Hepatocyte (in vitro differentiated cells): ENCODE measurements at places on chromosomes 11 and 22.
A peak's percentile ranks its signal among the peaks of the same experiment; 100 is the strongest.

DNA sequence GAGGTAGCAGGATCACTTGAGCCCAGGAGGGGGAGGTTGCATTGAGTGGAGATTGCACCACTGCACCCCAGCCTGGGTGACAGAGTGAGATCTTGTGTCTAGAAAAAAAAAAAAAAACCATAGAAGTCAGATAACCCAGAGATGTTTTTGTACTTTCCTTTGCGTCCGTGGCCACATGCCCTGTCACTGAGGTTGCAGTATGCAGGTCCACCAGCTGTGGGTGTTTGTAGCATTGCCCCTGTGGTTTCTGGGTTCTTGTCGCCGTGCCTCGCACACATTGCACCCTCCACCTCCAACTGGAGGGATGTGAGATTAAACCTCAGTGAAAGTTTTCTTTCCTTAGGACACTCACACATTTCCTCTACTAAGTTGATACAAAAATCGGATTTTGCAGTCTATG lies 70.3 kb downstream of the TNRC6B start:
- no peak for DNase-seq

DNA sequence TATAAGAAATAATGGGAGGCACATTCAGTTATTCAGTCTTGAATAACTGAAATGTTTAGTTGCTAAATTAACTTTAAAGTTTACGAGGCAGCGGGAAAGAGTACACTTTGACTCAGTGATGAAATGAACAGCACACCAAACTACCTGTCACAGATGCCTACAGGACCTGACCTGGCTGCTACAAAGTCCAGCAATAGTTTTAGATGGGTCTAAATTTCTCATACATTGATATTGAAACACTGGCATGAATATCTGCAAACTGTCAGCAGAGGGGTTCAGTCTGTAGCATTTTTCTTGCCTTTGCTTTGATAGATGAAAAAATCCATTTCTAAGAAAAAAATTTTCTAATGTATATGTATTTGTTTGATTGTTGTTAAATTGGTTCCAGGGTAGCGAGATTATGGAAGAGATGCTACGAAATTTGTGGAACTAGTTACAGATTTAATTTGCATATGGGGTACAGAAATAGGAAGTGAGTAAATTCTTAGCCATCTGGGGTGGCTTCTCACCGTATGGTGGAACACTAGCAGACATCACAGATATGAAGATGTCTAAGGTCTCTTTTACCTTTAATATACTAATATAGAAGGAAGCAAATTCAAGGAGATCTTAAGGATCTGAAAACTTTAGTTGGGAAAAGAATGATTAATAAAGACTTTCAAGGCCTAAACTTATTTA lies 20.8 kb upstream of the GAB2 start:
- no peak for DNase-seq

- DNase-seq, result peak; percentile 94
Measured at GRCh38 chr11:65524741-65525545, at the start of gene SCYL1. Gene SCYL1, plus strand, starts transcription at chr11:65525083. Its CDS starts 71 bp downstream, at chr11:65525154.

DNA sequence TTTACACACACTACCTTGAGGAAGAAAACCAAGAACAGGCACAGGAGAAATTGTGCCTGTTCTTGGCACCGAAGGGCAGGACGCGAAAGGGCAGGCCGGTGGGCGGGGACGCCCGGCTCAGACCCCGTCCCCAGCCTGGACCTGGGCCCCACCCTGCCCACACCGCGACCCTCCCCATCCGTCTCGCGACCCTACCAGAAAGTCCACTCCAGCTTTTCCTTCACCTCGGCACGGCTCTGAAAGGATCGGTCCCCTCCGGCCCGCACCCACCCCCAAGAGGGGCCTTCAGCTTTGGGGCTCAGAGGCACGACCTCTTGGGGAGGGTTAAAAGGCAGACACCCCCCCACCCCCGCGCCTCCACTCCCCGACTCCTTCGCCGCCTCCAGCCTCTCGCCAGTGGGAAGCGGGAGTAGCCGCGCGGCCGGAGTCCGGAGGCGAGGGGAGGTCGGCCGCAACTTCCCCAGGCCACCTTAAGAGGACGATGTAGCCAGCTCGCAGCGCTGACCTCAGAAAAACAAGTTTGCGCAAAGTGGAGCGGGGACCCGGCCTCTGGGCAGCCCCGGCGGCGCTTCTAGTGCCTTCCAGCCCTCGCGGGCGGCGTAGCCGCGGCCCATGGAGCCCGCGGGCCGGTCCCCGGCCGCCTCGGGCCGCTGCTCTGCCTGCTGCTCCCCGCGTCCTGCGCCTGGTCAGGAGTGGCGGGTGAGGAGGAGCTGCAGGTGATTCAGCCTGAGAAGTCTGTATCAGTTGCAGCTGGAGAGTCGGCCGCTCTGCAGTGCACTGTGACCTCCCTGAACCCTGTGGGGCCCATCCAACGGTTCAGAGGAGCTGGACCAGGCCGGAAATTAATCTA lies 4.4 kb downstream of the SEC14L6 start:
- DNase-seq, result peak; percentile 46

GRCh38 chr11:125036933-125037332 lies 26.2 kb upstream of the SLC37A2 start:
- no peak for DNase-seq

GRCh38 chr11:7846003-7846402 lies 49.3 kb upstream of the OR5P2 start:
- DNase-seq, result no peak

DNA sequence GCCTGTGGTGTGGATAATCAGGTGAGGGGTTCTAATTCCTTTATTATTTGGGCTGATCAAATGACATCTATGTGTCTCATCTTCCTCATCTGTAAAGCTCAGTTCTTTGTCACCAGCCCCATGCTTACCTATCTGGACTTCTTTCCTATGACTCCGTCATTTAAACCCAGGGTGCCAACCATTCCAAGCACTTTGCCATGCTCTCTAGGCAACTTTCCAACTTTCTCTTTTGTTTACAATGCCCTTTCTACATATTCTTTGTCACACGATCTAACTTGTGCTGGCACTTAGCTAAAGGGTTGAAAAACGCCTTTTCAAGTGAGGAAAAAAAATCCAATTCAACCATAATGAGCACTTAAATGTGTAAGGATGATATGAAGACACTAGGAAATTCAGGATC lies 27.9 kb downstream of the EXPH5 start:
- DNase-seq, result no peak

GRCh38 chr11:134170919-134171281 lies 52.9 kb downstream of the NCAPD3 start:
- DNase-seq, result no peak

GRCh38 chr22:26995235-26995634 lies 337.8 kb downstream of the MIAT start:
- peak; percentile 9 for DNase-seq

- no peak for DNase-seq
Measured at GRCh38 chr11:47109051-47109726, 67.5 kb downstream of the ARFGAP2 start.

DNA sequence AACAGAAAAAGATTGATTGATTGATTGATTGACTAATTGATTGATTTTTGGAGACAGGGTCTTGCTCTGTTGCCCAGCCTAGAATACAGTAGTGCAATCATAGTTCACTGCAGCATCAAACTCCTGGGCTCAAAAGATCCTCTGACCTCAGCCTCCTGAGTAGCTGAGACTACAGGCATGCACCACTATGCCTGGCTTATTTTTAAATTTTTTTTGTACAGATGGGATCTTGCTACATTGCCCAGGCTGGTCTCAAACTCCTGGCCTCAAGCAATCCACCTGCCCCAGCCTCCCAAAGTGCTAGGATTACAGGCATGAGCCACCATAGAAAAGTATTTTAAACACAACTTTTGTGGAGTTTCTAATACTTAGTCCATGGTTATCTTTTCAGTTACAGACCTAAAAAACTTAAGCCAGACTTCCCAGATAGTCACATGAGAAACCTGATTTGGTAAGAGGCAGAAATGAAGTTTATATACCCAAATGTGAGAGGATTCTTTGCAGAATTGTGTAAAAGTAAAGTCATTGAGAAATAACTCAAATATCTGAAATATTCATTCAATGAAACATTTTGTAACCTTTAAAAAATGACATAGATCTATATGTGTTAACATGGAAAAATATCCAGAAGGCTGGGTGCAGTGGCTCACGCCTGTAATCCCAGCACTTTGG lies 186.5 kb downstream of the SWAP70 start:
- no peak for DNase-seq

DNA sequence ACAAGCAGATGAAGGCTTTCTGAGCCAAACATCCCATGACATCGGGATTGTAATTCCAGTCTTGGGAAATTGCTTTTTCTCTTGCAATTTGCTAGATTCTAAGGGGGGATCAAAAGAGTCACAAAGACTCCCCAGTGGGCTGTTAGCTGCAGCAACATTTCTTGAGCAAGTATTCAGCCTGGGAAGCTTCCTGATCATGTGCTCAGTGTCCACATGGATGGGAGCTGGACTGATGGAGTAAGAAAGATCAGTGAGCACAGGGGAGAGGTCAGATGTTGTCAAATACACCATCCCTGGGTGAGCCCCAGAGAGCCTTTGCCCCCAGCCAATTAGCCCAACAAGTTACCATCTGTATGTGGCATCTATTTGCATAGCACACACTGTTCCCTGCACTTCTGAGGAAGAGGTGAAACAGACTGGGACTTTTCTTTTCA lies 10.2 kb upstream of the GRK3 start:
- DNase-seq, result no peak

- DNase-seq, result no peak
Measured at GRCh38 chr11:46508360-46508759, 85.5 kb downstream of the AMBRA1 start.

- no peak for DNase-seq
Measured at GRCh38 chr11:14262271-14262846, 96.6 kb downstream of the RRAS2 start.

- DNase-seq, result no peak
Measured at GRCh38 chr11:47488674-47489394, 39.9 kb upstream of the RAPSN start.

GRCh38 chr22:42754658-42755057 lies 34.0 kb upstream of the A4GALT start:
- peak; percentile 53 for DNase-seq

GRCh38 chr11:14543260-14543659 lies 23.1 kb upstream of the PSMA1 start:
- no peak for DNase-seq

- DNase-seq, result no peak
Measured at GRCh38 chr11:59643390-59643789, 25.4 kb downstream of the PATL1 start.

- no peak for DNase-seq
Measured at GRCh38 chr22:40000171-40000570, 5.4 kb downstream of the FAM83F start.

DNA sequence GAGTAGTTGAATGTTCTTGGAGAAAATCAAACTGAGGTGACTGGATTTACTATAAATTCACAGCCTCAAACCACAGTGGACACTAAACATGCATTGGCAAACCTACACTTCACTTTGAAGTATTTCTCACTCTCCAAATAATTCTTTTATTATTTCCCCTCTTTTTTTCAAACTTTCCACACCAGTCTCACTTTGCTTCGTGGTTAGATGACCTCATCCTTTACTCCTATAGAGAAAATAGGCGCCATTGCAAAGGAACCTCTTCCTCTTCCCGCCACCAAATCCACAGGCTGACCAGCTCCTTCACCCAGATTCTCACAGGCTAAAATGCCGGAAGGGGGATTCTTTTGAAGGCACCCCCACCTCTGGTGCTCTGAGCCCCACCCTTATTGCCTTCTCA lies 33.4 kb downstream of the HTR3A start:
- no peak for DNase-seq

DNA sequence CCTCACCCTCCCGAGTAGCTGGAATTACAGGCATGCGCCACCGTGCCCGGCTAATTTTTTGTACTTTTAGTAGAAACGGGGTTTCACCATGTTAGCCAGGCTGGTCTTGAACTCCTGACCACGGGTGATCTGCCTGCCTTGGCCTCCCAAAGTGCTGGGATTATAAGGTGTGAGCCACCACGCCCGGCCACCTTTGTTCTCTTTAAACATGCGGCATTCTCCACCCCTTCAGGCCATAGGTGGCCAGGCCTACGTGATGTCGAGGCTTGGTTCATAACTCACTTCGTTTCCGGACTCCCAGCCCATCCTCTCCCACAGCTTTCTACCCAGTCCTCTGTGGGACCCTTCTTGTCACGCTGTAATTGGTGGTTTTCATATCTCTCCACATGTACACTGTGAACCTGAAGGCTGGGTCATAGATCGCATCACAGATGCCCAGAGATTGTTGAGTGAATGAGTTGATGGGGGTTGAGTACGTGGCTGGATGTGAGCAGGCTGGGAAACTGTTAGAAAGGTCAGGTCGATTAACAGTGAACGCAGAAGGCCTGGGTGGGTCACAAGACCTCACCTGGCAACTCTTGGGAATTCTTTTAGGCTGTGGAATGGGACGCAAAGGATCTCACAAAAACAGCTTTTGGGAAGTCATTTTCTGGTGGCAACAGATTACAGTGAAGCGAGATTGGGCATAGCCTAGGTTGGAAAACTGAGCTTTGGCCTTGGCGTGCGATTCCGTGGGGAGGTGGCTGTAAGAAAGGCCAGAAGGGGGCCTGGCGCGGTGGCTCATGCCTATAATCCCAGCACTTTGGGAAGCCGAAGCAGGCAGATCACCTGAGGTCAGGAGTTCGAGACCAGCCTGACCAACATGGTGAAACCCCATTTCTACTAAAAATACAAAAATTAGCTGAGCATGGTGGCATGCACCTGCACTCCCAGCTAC lies 44.5 kb downstream of the ST14 start:
- no peak for DNase-seq

DNA sequence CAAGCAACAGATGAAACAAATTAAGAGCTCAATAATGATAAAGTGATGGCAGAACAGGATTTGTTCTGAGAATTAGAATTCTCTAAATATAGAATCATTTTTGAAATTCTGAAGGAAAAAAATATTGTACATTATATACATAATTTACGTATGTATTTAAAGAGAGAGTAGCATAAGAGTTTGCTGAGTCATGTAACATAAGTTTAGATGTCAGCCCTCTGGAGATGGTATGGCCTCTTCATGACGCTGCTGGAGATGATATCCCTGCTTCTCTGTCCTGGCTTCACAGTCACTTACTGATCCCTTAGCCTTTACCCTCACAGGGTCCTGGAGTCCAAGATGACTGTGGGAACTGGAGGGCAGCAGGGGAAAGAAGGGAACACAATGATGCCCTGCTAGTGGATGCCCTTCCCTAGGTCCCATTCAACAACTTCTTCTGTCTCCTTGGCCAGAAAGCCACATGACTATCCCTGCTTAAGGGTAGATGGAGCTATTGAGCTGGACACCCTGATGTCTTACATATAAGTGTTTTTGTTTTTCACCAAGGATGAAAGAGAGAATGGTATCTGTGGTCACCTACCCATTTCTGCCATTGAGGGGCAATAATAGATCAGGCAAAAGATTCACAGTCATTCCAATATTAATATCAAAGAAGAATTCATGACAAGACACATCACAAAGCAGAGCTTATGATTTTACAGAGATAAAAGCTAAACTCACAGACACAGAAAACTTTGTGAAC lies 753.1 kb downstream of the TBC1D22A start:
- no peak for DNase-seq

- DNase-seq, result no peak
Measured at GRCh38 chr11:112150517-112150916, 13.4 kb downstream of the IL18 start.

DNA sequence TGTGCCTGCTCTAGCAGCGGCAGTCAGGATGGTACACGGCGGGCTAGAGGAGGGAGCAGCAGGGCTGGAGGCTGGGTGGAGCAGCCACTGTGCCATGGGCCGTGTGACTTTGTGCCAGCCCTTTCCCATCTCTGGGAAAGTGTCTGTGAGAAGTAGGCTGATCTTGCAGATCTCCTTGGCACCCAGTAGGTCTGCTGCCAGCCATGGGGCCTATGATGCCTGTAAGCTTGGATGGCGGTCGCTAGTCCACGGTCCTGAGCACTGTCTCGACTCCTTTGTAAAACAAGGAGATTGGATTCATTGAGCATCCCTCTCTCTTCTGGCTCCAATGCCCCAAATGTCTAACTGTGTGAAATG lies 22.6 kb downstream of the AMPD3 start:
- no peak for DNase-seq

- peak; percentile 80 for DNase-seq
Measured at GRCh38 chr11:73931039-73931645, 19.7 kb upstream of the DNAJB13 start.
